Hematopoietic multipotent progenitor cell treated with erythropoietin and hydrocortisone succinate and interleukin-3 and kit ligand, for 17 days (in vitro differentiated cells): ENCODE measurements at places on chromosomes 4 and X.

DNA sequence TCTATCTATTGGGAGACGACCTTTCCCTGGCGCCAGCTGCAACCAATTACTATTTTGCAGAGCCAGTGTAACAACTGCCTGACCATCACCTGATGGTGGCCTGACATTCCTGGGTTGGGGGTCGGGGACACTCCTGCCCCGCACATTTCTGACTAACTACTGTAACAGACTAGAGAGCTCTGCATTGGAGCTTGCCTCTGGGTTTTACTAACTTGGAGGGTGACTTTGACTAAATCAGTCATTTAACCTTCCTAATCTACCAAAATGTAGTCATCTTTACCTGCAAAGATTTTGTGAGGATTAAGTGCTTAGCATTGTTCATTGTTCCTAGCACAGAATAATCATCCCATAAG, 37.5 kb upstream of the ABCG2 start:
- no peak for DNase-seq

- no peak for DNase-seq
Observed at GRCh38 chrX:154979629-154980028, 42.9 kb downstream of the F8 start.

DNA sequence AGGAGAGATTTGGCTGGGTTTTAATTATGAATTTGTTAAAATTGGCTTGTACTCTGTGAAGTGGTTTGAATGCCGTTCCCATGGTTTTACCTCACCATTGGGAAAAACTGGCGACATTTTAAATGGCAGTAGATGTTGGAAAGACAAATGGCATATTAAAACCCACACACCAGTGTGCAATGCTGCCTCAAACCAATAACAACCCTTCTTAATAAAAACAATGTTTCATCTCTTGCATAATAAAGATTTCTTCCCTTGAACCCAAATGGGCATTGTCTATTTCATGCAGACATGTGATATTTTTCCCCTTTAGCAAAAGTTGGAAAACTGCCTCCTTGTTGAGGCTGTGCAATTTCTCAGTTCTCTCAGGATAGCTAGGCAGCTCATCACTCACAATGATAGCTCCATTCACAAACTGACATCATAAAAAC, 33.7 kb downstream of the GABRB1 start:
- no peak for DNase-seq

DNA sequence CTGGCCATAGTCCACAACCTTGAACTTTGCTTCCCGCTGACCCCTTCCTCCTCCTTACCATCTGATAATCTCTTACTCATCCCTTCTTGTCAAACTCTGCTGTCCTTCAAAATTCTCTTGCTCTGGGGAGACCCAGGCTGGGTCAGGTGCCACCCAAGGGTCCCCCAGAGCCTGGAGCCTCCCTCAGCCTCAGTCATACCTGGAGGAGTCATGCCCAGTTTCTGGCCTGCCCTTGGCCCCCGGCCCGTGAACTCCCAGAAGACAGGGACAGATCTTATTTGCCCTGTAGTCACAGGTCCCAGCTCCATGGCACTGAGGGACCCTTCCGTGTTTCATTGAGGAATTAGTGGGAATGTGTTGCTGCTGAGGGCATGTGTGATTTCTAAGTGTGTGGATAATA, 4.7 kb upstream of the GPR78 start:
- DNase-seq, result no peak

DNA sequence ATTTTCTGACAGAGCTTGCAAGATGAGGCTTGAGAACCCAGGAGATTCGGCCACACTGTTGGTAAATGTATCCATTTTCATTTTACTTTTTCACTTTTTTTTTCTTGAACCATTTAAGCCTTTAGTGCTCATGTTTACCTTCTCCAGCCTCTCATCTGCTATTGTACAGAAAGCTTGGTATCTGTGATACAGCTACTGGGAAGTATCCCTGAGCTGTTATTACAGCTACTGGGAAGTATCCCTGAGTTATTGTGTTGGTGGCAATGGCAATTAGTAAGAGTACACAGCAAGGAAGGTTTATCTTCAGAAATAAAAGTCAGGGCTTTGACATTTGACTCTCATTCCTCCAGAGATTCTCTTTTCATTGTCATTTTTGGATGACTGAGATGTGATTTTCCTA, 11.8 kb downstream of the CTSO start:
- DNase-seq, result no peak

DNA sequence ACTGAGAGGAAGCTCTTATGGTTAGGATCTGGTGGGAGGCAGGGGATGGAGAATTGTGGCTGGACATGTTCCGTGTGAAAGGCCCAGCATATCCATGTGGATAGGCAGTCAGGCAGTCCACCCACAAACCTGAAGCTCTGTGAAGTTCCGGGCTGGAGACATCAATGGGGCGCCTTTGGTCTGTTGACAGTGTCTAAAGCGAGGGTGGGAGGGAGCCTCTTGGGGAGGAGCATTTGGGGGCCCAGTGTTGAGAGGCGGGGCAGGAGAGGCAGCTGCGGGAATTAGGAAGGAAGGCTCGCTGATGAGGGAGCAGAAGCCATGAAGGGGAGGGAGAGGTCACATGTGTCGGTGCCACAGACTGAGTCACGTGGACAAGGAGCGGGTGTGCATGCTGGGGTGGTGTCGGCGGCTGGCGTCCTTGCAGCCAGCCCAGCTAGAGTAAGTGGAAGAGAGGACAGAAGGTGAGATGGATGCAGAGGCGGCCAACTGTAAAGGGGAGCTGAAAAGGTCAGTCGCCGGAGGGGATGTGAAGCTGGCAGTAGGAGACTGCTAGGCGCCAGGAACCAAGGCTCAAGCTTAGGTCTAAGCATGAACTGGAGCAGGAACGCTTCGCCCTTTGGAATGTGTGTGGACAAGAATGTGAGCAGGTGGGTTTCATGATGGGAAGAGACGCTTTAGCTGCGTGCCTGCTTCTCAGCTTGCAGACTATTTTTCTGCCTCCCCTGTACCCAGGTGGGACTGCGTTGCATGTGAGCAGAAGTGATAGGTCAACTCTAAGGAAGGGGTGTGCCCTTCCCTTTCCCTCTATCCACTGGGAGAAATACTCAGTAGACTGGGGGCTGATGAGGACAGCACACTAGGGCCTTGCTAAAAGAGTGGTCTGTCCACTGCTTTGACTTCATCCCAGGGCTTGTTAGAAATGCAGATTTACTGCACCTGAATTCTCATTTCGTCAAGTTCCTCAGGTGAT, 44.0 kb upstream of the TLR2 start:
- DNase-seq, result no peak

DNA sequence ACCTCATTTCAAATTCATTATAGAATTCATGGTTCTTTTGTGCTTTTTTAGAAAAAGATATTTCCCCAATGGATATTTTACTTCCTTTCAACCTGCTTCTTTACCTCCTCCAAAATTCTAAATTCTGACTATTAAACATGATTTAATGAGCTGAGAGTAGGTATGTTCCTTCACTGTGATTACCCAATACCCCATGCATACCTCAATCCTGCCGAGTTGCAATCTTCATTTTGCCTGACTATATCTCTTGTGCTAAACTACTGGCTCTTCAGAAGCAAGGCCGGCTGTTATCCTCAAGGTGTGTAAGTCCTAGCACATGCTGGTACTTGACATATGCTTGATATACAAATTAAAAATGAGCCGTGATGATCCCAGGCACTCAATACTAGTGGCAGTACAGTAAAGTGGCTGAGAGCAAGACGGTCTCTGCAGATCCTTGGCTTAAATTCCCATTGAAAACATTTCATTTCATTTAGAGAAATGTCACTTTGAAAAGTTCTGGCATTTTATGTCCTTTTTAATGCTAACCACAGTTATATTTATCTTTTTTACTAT, 320.4 kb downstream of the KCNIP4 start:
- DNase-seq, result no peak

DNA sequence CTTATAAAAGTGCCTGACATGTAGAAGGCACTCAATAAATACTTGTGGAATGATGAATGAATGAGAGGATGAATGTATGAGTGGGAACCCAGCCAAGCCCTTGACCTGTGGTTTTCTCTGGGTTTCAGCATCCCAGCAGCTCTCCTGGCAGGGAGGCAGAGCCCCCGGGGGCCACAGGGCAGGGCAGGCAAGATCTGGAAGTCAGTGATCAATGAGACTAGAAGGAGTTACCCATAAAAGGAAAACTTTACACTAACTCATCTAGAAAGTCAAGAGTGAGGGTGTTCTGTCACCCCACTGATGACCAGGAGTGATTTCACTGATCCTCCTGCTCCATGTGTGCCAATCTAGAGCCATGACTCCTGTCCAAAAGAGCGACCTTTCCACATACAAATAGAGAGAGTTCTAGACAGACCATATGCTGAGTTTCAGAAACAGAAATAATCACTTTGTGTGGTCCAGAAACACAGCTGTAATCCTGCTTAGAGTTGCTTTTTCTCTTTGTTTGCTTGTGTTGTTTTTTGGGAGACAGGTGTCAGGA, 37.4 kb downstream of the MGARP start:
- no peak for DNase-seq

DNA sequence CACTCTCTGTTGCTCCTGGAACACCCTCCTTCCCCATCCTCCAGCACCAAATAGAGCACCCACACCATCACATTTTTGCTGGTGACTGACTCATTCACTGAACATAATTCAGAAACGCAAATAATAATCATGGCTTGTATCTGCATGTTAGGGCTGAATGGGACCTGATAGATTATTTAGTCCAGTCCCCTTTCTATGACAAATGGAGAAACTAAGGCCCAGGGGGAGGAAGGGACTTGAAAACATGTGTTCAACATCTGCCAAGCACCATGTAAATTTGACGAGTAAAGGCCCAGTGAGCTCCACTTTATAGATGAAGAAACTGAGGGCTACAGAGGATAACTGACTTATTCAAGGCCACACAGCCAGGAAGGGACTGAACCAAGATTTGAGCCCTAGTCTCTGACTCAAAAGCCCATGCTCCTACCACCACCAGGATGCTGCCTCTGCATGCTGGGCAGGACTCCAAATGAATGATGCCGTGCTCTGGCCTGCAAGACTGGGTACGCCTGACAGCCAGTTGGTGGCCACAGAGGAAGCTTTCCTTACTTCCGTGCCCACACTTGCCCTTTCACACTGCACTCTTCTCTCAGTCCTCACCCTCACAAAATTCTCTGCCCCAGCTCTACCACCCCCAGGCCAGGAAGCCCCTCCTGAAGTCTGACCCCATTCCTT, 133.3 kb upstream of the PJA1 start:
- DNase-seq, result no peak

DNA sequence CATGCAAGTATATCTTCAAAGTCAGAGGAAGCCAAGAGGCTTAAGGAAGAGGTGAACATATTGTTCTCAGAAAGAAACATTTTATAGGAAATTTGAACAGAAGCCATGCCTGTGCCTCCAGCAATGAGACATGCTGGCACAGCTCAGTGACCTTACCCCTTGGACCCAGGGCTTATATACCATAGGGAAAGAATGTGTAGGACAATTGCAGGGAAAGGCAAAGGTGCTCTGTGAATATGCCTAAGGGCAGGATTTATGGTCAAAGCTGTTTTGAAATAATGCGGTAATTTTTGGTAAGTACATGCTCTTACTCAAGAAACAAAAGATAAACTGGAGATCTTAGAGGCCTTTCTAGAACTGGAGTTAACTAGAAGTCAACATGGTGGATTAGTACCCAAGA, 568.8 kb downstream of the GRID2 start:
- DNase-seq, result no peak

- DNase-seq, result no peak
Observed at GRCh38 chrX:41522081-41522480, 74.9 kb downstream of the NYX start.

- DNase-seq, result no peak
Observed at GRCh38 chr4:21592970-21593670, 355.5 kb downstream of the KCNIP4 start.

DNA sequence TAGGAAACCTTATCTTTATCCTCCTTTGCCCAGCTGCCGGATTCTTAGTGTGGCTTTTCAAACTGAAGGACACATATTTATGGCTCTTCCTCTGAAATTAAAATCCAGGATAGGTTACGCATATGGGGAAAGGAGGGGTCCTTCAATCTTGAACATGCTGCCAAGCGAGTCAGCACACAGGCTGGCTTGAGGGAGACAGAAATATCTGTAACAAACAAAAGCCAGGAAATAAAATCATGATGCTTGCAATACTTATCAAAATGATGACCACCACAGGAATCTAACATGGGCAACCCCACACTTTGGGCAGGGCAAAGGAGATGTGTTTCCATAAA, 196.4 kb upstream of the LDB2 start:
- DNase-seq, result no peak

DNA sequence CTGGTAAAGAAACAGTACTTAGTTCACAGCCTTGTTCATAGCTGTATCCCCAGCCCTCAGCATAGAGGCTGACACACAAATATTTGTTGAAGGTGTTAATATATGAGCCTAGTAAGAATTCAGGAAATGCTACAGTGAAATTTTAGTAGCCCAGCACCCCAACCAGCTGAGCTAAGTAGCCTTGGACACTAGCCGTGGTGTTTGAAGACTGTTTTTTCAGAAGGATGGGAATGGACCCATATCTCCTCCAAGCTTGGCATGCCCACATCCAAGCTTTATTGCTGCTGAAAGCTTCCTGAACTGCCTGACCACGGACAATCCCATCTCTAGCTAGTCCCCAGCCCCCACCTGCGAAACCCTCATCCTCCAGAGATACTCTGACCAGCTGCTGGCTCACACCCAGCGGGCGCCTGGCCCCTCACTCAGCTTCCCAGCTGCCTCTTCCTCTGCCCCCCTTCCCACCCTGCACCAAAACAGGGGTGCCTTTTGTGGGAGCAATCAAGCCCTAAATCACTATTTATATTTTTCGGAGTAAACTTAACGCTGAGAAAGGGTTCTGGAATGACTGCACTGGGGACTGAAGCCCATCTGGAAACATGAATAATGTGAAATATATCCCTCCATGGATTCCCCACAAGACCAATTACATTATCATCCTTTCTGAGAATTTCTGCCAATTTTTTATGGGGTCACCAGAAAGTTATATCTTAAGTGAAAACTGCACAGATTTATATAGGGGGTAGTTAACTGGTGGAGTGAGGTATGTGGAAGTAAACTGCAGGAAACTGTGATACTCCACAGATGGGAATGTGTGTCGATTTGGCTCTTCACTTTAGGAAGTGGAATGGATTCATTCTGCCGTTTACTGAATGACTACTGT, 41.1 kb upstream of the CBR4 start:
- DNase-seq, result no peak

DNA sequence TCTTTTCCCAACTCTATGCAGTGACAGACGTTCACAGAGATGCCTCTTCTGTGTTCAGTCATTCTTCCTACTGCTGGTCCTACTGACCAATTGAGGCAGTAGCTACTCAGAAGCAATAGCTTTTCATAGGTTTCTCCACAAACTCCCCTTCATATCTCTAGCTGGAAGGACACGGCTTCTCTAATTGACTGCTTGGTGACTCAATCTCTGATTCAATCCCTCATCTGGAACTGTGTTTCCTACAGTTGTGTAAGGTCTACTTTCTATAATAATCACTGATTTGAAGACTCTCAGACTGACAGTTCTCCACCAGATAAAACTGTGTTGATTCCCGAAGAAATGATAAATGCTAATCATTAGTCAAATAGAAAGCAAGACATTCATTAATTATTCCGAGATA, 111.5 kb downstream of the DTHD1 start:
- DNase-seq, result no peak

DNA sequence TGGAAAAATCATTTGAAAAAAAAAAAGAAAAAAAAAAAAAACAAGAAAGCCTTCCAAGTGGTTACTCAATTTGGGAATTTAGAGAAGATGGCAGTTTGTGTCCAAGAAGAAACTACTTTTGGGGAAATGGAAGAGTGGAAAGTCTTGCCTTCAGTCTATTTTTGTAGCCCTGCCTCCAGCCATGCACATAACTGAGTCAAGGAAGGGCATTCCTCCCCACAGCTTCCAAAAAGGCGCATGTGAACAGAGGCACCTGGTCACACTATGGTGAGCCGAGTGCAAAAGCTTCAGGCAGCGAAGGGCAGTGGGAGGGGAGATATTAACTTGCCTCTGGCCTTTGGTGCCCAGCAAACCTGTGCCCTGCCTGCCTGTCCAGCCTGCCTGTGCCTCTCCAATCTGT, 163.7 kb downstream of the SMIM20 start:
- no peak for DNase-seq
